ENCODE measurements at places on chromosomes 16 and 17.

DNA sequence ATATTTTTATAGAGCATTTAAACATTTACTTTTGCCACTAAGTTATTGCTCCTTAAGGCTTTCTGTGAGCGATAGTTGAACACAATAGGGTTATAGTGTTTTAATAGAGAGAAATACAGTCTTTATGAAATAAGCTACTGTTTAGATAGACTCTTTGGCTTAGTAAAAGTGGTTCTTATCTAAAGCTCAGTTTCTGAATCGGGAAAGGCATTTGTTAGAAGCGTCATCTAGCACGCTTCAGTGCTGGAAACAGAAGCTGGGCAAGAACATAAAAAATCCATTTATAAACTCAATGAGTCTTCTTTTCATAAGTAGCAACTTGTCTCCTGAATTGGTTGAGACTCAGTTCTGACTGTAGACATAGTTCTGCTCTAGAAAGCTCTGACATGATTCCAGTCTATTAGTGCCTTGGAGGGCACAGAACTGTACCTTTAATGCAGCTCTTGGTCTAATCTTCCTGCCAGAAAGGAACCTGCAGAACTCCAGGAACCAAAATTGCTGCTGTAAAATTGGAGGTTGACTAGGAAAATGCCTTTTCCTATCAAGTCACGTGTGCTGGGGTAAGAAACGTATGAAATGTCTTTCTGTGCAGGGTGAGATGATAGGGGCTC is 55.4 kb upstream of the DNAJA2 start:
- no peak for DNase-seq

- no peak for DNase-seq
These were observed 17.8 kb upstream of the KIF19 start for GRCh38 chr17:74307984-74308773.

DNA sequence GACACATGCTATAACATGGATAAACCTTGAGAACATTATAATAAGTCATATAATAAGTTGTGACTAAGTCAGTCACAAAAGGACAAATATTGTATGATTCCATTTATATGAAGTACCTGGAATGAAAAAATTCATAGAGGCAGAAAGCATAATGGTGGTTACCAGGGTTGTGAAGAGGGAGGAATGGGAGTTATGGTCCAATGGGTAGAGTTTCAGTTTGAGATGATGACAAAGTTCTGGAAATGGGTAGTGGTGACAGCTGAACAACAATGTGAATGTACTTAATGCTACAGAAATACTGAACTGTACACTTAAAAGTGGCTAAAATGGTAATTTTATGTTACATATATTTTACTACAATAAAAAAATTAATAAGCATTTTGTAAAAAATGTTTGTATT is 49.7 kb downstream of the MYO1D start:
- DNase-seq, result no peak

DNA sequence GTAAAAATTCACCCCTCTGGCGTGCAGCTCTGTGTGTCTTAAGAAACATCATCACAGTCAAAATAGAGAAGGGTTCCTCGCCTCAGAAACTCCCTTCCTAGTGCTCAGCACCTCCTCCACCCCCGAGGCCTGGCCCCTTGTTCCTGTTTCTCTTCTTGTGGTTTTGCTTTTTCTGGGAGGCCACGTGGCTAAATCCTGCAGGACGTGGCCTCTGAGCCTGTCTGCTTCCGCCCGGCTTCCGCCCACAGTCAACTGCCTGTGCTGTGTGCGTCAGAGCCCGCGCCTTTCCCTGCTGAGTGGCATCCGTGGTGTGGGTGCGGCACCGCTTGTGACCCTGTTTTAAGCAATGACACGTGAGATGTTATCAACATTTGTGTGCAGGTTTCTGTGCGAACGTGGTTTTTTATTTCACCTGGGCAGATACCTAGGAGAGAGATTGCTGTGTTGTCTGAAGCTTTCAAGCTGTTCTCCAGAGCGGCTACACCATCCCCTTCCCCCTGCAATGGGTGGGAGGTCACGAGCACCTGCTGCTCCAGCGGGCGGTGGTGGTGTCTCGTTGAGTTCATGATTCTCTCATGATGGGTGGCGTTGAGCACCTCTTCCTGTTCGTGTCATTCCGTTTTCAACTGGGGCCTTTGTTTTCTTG is 21.7 kb downstream of the ACSF3 start:
- peak; percentile 93 for DNase-seq

Measured in activated CD8-positive, alpha-beta T cell treated with anti-CD3 and anti-CD28 coated beads, Interleukin-2, amount 10 ng/mL, durations not matched to agents 7 days and 5 days (primary cell).